ENCODE measurements at places on chromosomes 6 and 20.

DNA sequence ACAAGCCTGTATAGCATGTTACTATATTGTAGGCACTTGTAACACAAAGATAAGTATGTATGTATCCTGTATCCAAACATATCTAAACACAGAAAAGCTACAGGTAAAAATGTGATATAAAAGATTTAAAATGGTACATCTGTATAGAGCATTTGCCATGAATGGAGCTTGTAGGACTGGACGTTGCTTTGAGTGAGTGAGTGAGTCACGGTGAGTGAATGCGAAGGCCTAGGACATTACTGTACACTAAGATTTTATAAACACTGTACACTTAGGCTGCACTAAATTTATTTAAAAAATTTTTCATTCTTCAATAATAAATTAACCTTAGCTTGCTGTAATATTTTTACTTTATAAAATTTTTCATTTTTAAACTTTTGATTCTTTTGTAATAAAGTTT, 136.9 kb downstream of the NKAIN2 start:
- DNase-seq, result no peak

GRCh38 chr6:135693811-135694370, 157.6 kb upstream of the PDE7B start:
- DNase-seq, result no peak

DNA sequence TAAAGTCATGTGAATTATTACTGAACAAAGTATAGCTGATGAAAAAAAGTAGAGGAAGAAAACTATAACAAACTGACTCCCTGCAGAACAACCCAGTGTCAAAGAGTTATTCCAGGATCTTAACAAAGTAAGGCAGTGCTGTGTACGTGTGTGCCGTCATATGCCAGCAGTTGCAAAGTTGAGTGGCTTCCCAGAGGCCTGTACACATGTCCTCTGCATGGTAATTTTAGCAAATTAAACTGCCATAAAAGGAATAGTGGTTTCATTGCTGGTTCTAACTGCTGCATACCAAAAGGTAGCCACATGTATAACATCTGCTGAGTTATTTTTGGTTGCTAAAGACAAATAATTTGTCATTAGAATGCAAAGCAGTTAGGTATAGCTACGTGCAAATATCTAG, 44.8 kb downstream of the RIPOR2 start:
- DNase-seq, result no peak

DNA sequence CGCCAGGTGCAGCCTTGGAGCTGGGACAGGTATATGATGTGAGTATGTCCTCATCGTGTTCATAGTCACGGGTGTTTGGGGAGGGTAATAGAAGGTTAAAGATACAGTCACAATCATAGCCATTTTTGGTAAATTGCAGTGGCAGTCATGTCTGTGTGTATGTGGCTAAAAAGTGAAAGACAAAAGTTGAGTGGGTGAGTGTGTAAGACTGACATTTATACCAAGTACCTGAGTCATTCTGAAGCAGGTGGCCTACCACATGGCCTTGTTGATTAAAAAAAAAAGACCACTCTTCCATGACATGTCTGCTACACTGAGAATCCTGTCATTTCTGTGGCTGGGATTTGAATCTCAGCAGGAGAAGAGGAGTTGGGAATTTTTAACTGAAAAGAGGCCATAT, 181.9 kb downstream of the SCP2D1 start:
- DNase-seq, result no peak

- DNase-seq, result peak; percentile 54
Observed at GRCh38 chr6:30684386-30685156, 1.9 kb downstream of the PPP1R18 start.

GRCh38 chr20:38866265-38867061, 59.8 kb upstream of the FAM83D start:
- no peak for DNase-seq

DNA sequence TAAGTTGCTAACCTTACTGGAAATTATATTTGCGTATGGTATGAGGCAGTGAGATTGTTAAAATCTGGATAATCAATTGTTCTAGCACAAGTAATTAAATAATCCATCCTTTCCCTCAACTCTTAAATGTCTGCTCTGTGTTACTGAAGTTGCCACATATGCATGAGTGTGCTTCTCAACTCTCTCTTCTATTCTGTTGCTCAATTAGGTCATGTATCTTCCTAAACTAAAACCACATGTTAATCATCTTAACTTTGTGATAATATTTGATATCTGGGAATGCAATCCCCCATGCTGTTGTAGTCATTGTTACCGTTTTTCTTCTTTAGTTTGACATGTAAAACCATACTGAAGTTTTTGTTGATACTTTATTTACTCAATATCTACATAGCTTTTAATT, 63.5 kb upstream of the STMND1 start:
- no peak for DNase-seq

DNA sequence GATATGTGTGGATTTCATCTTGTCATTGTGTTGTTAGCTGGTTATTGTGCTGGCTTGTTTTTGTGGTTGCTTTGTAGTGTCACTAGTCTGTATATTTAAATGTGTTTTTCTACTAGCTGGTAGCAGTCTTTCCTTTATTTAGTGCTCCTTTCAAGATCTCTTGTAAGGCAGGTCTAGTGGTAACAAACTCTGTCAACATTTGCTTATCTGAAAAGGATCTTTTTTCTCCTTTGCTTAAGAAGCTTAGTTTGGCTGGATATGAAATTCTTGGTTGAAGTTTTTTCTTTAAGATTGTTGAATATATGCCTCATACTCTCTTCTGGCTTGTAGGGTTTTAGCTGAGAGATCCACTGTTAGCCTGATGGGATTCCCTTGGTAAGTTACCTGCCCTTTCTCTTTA, 32.7 kb upstream of the TFB1M start:
- no peak for DNase-seq

- DNase-seq, result no peak
Observed at GRCh38 chr20:36472637-36473090, 68.7 kb upstream of the MYL9 start.

GRCh38 chr6:113662093-113662665, 195.0 kb upstream of the MARCKS start:
- DNase-seq, result no peak

DNA sequence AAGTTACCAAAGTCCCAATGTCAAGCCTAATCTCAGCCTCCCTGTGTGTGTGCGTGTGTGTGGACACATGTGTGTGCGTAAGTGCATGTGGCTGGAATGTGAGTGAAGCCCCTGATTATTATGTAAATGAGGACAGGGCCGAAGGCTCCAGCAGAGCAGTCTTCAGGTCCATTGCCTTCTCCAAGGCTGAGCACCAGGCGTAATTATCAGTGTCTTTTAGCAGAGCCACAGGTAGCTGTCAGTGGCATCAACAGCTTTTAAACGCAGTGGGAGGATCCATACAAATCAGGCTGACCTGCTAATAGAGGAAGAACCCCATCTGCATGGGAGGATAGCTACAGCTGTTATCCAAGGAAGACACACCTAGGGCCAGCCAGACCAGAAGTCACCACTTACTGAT, 324.3 kb upstream of the MOCS1 start:
- DNase-seq, result no peak

- no peak for DNase-seq
Observed at GRCh38 chr20:45927071-45927878, 7.2 kb upstream of the PCIF1 start.

DNA sequence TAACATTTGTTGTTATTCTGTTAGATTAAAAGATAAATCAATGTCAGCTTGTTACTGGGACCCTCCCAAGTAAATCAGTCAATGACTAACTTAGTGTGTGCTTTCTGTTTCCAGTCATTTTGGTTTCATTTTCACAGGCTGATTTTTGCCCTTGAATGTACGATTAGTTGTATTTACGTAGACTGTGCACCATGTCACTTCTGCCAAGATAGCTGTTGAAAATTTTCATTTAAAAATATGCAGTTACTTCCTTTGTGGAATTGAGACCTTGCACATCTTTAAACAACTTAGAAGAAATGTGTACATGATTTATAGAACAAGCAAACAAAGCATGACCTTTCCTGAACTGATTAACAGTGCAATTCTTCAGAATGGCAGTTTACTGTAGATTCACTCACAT, 944.8 kb upstream of the CITED2 start:
- no peak for DNase-seq

GRCh38 chr20:58238490-58238889, 10.0 kb upstream of the ANKRD60 start:
- DNase-seq, result no peak

DNA sequence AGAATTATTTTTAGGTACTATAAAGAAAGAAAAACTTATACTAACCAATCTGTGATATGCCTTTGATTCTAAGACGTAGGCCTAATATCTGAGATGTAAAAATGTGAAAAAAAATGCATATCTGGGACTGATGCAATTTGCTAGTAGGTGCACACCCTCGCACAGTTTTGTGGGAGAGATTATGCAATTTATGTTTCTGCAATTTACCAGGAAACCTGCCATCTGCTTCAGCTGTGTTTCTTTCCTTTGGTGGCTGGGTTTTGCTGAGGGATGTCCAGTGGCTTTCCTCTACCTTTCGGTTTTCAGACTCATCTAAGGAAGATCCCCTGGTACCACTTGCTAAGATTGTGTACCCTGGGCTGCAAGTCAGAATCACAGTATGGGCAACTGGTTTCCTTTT, 186.9 kb downstream of the ZFP64 start:
- DNase-seq, result no peak

GRCh38 chr6:43074847-43075669, 1.1 kb upstream of the PTK7 start:
- no peak for DNase-seq

DNA sequence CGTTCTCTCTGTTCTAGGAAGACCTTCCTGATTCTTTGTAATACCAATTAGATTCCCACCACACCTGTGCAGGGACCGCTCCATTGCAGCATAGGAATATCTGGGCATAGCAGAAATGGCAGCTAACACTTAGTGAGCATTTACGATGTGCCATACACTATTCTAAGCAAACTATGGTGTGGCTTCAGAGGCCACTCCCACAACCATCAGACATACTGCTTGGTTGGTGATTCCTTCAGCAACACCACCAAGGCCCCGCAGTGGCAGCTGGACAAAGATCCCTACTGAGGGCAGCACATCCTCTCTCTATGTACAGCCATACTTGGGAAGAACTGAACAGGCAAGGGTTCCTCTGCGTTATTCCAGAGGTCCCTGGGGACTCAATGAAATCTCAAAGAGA, 6.2 kb downstream of the KCNK5 start:
- no peak for DNase-seq

DNA sequence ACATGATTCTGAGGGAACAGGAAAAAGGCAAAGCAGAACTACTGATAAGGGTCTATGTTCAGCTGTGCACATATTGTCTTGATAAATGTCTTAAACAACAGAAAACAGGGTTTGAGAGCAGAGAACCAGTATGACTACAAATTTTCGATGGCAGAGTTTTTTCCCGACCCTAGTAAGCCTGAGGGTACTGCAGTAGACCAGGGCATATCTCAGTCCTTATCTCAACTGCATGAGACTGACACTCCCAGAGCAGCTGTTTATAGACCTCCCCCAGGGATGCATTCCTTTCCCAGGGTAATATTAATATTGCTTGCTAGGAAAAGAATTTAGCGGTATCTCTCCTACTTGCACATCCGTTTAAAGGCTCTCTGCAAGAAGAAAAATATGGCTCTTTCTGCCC, 1176.8 kb upstream of the ADGRB3 start:
- no peak for DNase-seq

- DNase-seq, result no peak
Observed at GRCh38 chr6:13156381-13156780, 172.0 kb downstream of the TBC1D7 start.

DNA sequence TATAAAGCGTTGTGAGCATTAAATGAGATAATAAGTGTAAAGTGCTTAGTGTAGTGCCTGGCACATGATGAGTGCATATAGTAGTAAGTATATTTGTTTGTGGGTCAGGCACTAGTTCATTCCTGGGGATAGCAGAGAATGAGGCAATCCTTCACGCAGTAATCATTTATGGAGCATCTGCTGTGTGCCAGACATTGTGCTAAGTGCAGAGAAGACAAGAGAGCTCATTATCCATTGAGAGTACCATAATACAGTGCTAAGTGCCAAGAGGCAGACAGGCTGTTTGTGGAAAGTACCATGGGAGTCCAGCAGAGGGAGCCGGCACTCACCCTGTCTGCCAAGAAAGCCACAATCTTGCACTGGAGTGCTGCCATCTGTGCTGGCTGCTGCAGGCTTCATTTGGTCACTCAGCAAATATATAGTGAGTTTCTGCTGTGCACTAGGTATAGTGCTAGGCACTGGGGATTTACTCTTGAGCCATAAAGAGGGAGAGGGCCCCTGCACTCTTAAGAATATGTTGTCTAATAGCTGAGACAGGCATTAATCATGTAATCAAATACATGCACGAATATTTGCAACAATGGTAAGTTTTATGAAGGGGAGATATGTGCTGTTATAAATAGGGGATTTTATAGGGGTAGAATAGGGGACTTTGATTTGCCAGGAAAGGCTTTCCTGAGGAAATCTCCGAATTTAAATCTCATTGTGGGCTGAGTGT, 12.9 kb upstream of the MROH8 start:
- DNase-seq, result peak; percentile 59

DNA sequence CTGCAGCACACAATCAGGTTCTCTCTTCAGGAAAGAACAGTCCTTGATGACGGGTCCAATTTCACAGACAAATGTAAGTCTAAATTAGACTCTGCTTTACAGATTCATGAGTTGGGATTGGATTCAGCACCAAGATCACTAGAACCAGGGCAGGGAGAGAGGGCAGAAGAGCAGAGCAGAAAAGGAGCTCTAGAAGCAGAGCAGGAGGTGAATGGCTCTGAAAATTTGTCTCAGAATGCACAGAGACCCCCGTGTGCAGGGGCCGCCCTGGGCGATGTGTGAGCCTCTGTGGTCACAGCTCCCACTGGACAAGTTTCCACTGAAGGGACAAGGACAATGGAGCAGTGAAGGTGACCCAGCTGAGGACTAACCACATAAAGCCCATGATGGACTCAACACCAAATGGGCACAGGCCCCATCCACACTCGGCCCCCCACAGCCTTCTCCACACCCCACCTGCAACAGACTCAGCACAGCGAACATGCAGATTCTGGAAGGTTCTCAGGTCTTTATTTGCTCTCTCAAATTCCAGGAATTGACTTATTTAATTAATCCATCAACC, 3.5 kb downstream of the HLA-B start:
- no peak for DNase-seq

- DNase-seq, result no peak
Observed at GRCh38 chr20:49938173-49939163, 2.3 kb downstream of the RNF114 start.

- no peak for DNase-seq
Observed at GRCh38 chr6:138087593-138088325, 19.5 kb downstream of the PERP start.

- no peak for DNase-seq
Observed at GRCh38 chr6:113596387-113597230, 260.5 kb upstream of the MARCKS start.

Data from CD14-positive monocyte (primary cell).